ENCODE measurements at places on chromosomes 5 and 9.

DNA sequence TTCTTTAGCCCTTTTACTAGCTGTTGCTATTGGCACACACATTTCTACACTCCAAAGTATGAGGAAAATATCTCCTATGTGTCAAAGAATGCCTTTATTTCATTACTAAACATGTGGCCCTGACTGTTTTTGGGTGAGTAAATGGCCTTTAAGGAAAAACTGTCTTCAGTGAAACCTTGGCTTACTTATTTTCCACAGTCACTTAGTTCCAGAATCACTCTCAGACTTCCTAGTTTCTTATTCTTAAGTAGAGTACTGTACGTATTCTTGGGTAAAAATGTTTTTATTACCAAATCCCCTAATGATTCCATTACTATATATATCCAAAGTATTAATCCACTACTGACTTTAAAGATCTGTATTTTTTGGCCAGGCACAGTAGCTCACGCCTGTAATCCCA, 27.5 kb downstream of the ERP44 start:
- no peak for DNase-seq

DNA sequence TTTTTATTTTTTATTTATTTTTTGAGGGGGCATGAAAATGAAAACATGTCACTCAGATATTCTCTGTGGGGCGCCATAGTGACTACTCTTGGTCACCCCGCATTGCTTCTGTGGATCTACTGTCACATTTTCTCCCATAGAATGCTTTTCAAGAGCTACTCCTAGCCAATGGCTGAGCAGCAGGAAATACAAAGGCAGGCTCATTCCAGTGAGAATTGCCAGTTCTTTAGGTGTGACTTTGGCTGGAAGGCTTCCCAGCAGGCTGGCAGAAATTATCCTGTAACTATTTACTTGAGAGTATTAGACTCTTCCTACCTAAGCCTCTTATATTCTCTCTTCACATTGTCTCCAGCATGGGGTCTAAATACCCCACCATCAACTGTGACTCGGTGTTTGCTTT, 21.0 kb upstream of the PTPRD start:
- DNase-seq = no peak

DNA sequence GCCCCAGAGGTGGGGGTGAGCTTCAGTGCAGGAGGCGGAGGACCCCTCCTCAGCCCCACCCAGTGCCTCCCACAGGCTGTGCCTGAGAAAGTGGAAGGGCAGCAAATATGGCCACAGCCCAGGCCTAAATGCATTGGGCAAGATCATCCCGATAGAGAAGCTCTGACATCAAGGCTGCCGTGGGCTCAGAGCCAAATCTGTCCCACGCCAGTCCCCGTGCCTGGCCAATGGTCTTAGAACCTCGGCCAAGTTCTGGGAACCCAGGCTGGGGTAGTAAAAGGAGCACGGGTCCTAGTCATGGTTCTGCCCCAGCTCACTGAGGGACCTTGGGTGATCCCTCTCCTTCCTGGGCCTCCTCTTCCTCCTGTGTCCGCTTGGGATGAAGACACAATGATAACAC, 27.7 kb upstream of the TNIP1 start:
- no peak for DNase-seq

DNA sequence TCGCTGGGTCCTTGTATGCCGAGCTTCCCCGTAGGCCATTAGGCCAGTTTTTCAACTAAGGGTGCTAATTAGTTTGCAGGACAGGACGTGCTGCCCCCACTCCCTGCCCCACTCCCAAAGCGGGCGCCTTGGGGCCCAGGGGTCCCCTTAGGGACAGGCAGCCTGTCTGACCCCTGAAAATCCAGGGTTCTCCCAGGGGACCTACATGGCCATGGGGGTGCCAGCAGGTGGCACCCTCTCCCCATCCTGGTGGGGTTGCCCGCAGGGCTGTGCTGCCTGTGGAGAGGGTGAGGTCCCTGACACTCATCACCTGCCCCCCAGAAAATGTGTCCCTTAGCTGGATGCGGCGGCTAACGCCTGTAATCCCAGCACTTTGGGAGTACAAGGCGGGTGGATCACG, 8.5 kb upstream of the CCDC187 start:
- DNase-seq = no peak

DNA sequence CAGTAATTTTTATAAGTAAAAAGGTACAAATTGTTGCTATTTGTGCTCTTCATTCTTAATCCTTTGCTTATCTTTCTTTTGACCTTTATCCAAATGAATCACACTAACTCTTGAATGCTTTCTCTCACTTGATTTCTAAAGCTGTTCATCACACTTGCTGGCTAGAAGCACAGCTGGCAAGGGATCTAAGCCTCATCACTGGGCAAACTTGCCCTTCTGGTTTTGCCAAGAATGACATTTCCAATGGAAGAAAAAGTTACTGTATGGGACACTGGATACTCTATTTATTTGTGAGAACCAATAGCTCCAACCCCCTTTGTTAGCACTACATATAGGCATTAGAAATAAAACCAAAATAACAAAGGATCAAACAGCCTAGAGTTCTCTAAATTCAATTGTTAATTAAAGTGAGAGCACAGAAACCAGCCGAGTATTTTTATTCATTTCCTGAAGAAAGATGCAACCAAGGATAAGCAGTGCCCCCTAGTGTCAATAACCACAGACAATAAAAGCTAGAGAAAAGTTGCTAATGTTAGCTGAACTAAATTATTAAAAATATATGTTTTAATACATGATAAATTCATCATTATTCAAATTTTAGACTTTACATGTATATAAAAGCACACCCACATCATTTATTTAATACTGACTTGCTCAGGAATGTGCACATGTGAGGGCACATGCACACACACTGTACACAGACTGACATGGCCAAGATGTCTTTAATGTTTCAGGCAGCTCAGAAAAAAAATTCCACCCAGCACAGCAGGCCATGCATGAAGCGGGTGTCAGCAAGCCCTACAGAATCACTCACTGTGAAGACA, 59.8 kb upstream of the POU5F2 start:
- peak; percentile 14 for DNase-seq

- DNase-seq = no peak
These were observed 27.3 kb upstream of the TCOF1 start for GRCh38 chr5:150329881-150330876.
